Activated CD4-positive, alpha-beta T cell treated with anti-CD3 and anti-CD28 coated beads for 36 hours (primary cell): ENCODE measurements at places on chromosomes 3 and 15. TPM values are rescaled to one million over a fixed set of nuclear protein-coding genes. Genes with fewer than 3 reads are reported as not detected.

The TBCCD1 gene
- 10.5 TPM for total RNA-seq

DNA sequence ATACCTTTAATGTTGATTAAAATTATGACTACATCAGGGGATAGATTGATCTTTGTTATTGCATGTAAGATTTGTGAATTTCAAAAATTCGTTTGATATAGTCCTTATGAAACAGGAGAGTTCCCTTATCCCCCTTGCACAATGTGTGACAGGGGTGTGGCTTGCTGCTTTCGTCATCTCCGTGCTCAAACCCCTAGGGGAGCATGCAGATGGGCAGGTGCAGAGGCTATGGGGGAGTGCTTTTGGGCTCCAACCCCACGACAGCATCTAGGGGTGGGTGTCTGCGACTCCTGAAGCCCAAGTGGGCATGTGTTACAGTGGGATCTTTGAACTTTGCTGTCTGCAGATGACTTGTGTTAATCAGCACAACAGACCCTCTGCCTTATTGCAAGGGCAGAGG is 360.1 kb upstream of the GOLIM4 start:
- no peak for DNase-seq

GRCh38 chr15:45551676-45552075 is 29.1 kb upstream of the SLC30A4 start:
- DNase-seq, result no peak

The C2CD4A gene
- 0.61 TPM for total RNA-seq

GRCh38 chr3:161694682-161695564 is 198.3 kb downstream of the OTOL1 start:
- no peak for DNase-seq

DNA sequence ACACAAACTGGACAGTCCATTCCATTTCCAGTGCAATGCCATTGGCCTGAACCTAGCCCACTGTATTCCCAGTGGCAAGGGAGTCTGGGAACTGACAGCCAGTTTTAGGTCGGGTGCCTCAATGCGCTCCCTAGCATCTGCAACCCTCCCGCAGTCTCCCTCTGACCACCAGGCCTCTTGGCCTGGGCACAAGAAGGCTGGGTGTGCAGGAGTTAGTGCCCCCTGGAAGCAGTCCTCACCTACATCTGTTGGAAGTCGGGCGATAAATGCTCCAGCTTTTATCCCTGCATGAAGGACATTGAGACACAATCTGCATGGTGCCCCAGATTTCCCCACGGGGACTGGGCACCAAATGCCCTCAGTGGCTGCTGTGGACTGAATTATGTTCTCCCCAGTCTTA is 12.7 kb downstream of the C3orf22 start:
- DNase-seq, result no peak

DNA sequence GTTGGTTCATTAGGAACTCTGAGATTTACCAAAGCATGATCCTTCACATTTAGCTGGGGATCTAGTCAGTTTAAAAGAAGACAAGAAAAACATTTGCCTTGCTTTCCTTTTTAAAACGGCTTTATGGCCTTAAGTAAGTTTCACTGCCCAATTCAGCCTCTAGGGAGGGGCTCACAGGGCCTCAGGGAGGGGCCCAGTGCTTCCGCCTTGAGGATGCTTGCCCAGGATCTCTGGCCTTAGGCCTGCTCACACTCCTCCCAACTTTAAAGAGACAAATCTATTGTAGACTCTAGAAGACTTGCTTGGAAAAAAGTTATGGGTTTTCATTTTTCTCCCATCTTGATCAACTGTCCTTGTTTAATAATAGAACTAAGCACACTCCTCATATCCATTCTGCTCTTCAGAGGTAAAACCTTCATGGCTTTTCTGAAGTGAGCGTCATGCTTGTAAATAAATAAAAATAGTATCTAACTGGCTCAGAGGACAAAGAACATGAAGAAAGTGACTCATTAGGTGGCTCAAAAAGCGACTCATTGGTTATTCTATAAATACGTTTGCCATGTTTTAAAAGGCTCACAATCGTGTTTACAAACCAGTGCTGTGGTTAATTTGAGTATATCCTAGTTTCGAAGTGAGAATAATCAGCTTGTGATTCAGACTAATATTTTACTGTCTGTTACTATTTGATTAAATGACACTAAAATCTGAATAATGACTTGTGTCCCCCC is 13.7 kb downstream of the PDHB start:
- no peak for DNase-seq

The CA12 gene
- 0.32 TPM for total RNA-seq

The GPR149 gene
- total RNA-seq, result not detected
